ENCODE measurements at places on chromosomes 1 and 21.

DNA sequence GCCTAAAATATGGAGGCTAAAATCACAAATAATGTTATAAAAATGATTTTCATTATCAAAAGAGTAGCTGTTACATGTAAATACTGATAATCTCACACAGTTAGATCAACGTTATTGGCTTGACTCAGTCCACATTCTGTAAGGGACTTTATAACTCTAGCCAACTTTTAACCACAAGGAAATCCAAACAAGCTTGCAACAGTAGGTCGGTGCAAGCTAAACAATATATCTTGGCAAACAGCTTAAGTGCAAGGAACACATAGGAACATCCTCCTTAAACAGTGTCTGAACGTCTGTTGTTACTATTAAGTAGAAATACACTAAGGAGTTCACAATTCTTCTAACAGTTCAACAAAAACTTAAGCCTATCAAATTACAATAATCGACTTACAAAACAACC is 126.7 kb downstream of the EIF4G3 start:
- DNase-seq = no peak

- DNase-seq = no peak
Measured at GRCh38 chr1:220458936-220459335, 69.0 kb upstream of the MARK1 start.

DNA sequence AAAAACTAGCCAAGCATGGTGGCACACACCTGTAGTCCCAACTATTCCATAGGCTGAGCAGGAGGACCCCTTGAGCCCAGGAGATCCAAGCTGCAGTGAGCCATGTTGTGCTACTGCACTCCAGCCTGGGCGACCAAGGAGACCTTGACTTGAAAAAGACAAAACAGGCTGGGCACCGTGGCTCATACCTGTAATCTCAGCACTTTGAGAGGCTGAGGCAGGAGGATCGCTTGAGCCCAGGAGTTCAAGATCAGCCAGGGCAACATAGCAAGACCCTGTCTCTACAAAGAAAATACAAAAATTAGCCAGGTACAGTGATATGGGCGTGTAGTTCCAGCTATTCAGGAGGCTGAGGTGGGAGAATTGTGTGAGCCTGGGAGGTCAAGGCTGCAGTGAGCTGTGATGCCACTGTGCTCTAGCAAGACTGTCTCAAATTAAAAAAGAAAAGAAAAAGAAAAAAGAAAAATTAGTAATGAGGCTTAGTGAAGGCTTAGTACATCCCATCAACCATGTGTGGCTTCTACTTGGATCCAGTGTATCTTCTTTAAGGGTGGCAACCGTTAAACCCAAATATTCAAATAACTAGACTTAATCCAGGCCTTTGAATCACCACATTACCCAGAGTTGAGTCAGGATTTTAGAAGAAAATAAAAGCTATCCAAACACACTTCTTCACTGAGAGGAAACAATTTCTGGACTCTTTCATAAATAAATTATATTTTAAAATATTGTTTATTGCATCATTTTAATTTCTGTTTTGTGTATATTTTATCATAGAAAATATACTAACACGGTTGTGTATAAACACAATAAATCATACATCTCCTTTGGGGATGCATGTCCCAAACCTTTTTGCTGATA is 74.3 kb upstream of the RAB4A start:
- no peak for DNase-seq

- no peak for DNase-seq
Measured at GRCh38 chr1:9080705-9081291, 11.4 kb upstream of the SLC2A5 start.

DNA sequence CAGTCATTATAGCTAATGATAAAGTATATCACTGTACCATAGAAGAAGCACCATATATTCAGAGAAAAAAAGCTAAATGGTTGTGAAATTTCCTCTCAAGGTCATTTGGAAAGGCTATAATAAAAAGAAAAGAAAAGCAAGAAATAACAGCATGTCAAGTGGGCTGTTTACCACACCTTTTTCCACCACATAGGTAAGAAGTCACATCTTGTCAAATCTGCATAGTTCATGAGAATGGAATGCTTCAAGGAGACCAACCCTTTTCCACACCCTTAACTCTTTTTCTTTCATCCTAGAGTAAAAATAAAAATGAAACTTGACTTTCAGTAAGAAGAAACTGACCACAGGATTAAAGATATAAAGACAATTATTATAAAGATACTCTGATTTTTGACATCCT is 91.2 kb downstream of the ATP6V1G3 start:
- DNase-seq = no peak

DNA sequence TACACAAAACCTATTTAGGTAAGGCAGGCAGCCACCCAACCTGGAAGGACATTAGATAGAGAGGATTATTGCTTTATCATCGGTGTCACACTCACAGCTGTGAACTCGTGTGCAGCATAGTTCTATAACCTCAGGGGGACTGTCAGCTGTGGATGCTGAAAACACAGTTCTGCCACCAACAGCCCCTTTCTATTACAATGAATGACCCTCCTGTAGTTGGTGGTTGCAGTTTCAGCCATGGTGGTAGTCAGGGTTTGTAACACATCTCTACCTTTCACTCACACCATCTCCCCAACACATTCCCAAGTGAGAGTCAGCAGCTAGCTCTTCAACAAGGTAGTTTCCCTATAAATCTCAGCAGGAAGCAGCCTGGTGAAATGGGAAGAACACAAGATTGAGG is 136.8 kb downstream of the ZC3H11B start:
- DNase-seq = no peak

DNA sequence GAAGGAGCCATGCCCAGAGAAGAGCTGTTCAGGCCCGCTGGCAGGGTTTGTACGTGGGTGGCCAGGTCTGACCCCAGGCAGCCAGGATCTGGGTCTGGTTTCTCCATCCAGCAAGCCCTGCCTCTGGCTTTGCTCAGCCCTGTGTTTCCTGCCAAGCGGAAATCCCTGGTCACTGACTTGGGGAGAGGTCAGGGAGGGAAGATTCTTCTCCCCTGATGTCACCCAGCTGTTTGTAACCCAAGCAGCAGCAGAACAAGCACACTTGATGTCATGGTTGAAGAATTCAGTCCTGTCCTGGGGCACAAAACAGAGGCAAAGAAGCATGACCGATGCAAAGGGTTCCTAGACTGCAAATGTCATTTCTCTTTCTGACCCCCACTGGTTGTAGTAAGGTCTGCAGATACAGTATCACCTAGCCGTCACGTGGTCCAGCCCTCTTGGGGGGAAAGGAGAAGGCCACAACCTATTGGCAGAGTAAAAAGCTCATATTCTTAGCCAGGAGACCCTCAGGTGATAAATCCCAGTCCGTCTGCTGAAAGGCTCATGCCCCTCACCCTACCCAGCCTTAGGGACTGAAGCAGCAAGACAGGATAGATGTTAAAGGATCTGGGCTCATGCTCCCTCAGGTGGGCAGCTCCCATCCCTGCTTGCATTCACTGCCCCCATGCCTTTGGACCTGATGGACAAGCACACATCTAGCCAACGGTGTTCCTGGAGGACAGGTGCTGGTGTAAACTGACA is 120.9 kb downstream of the SYT2 start:
- DNase-seq = no peak

- DNase-seq = no peak
Measured at GRCh38 chr1:208431721-208432120, 187.5 kb upstream of the PLXNA2 start.

DNA sequence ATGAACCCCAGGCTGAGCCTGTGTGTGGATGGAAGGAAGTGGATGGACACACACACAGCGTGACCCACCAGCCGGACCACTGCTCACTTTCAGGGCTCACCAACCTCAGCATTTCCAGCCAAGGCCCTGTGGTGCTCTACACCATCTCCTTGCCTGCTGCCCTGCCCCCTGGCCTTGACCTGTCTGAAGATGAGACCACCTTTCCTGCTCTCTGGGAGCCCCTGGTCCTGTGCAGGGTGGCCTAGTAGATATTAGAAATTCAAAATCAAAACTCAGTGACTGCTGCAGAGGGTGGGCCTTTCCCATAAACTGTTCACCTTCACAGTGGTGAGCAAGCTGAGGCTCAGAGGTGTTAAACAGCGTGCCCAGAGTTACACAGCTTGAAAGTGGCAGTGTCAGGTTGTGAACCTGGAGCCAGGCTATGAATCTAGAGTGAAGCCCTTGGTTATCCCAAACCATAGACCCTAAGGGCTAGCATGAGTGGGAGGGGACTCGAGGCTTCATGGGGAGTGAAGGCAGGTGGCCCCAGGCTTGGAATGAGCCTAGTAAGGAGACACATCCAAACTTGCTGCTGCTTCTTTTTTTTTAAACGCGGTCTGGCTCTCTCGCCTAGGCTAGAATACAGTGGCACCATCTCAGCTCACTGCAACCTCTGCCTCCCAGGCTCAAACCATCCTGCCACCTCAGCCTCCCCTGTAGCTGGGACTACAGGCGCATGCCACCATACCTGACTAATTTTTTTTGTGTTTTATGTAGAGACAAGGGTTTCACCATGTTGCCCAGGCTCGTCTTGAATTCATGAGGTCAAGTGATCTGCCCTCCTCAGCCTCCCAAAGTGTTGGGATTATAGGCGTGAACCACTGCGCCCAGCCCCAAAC is 41.5 kb downstream of the MAN1C1 start:
- DNase-seq = no peak

- no peak for DNase-seq
Measured at GRCh38 chr1:185292237-185292636, 24.8 kb downstream of the IVNS1ABP start.

- DNase-seq = no peak
Measured at GRCh38 chr1:233269656-233270055, 25.9 kb downstream of the PCNX2 start.

GRCh38 chr21:39363607-39364555 is 15.0 kb upstream of the HMGN1 start:
- no peak for DNase-seq

DNA sequence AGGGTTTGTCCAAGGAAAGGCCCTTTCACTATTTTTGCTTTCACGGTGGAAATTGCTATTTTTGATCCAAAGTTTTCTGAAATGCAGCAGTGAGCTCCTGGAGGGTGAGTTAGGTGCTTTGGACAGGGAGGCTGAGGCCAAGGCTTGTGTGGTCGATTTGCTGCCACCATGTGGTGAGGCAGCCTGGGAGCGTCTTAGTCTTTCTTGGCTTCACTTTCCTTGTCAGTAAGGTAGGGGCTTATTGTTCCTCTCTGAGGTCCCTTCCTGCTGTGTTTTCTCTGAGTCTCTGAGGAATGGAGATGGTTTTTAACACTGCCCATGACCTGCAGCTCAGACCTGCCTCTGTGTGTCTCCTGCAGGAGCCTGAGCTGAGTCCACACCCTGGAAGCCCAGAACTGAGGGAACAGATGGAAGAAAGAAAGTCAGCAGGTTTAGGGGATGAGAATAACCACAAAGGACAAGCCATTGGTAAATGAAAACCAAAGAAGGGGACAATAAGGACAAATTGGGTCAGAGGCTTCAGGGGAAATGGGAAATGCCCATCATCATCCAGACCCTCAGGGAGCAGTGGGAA is 20.1 kb upstream of the S100A10 start:
- DNase-seq = no peak

- DNase-seq = no peak
Measured at GRCh38 chr1:66778969-66779368, 22.1 kb downstream of the INSL5 start.

DNA sequence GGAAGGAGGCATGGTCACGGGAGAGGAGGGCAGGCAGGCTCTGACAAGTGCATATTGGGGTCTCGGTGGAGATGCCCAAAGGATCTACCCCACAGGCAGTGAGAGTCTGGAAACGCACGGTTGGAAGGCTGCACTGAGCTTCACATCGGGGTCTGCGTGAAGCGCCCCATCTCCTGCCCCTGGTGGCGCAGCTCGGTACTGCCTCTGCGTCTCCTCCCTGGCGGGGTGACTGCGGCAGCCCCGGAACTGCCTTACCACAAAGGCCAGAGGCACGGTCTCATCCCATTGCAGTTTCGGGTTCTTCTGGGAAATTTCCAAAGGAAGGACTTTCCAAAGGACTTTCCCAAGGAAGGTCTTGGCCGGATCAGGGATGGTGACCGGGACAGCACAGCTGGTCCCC is 69.2 kb upstream of the AJAP1 start:
- no peak for DNase-seq

GRCh38 chr1:119831027-119831426 is 19.8 kb upstream of the REG4 start:
- DNase-seq = no peak

DNA sequence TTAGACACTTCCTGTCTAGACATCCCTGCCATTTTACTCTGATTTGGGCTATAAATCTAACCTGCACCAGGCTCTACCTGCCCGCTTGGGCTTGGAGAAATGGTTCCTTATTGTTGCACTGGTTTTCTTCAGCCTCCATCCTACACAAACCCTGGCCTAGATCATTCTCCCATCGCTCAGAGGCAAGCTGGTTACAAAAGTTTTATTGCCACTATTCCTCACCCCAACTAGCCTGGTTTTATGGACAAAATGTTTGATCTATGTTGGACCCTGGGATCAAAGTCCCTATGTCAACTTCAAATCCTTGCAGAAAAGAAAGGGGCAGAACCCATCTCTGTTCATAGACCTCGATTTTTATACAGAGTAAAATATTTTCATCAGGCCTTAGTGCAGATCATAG is 31.5 kb upstream of the MTF2 start:
- DNase-seq = no peak

DNA sequence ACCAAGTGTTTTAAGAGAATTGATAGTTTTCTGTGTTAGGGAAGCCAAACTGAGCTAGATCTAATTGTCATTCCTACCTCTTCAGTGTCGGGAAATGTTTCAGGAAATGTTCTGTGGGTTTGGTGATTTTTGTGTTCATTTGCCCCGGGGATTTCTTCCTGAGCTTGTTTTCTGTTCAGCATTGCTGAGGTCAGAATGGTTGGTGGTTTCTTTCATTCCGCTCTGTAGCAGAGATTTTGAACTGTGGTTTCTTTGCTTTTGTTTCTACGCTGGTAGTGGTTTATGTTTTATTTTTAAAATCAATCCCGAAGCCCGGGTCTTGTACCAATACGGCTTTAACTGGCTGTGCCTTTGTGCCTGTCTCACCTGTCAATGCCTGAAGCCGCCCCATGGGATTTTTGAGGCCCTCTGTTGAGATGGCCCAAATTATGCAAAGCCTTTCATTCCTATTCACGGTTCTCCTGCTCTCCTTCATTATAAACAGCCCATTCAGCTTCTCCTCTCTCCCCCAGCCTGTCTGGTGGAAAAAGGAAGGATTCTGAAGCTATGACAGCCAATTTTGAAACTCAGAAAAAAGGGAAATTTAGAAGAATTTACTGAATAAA is 417.2 kb upstream of the KAZN start:
- DNase-seq = no peak

- no peak for DNase-seq
Measured at GRCh38 chr1:155640367-155640766, 30.3 kb downstream of the MSTO1 start.

GRCh38 chr21:26806801-26807295 is 38.4 kb downstream of the ADAMTS1 start:
- no peak for DNase-seq

- no peak for DNase-seq
Measured at GRCh38 chr1:207882692-207883091, 28.2 kb downstream of the CD34 start.

DNA sequence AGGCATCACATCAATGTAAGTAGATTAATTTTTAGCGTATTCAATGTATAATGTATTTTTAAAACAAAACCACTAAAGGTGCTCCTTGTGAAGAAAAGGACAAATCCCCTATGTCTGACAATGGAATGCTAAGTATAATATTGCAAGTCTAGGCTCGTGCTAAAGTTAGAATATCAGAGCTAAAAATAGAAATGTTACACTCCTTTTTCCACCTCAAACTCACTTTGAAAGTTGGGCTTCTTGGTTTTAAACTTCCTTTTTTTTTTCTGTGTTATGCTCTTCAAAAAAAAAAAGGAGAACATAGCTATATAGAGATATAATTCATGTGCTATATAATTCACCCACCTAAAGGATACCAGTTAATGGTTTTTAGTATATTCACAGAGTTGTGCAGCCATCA is 3.6 kb upstream of the SERBP1 start:
- no peak for DNase-seq

GRCh38 chr1:154801234-154802011 is 68.7 kb downstream of the KCNN3 start:
- DNase-seq = no peak

Measured in stimulated activated CD8-positive, alpha-beta memory T cell treated with anti-CD3 and anti-CD28 coated beads, Interleukin-7, amount 100 ng/mL, for 4 hours (primary cell).